ENCODE measurements at places on chromosomes 7 and 10.

- no peak for DNase-seq
Observed at GRCh38 chr10:95791425-95791979, 35.5 kb downstream of the ENTPD1 start.

DNA sequence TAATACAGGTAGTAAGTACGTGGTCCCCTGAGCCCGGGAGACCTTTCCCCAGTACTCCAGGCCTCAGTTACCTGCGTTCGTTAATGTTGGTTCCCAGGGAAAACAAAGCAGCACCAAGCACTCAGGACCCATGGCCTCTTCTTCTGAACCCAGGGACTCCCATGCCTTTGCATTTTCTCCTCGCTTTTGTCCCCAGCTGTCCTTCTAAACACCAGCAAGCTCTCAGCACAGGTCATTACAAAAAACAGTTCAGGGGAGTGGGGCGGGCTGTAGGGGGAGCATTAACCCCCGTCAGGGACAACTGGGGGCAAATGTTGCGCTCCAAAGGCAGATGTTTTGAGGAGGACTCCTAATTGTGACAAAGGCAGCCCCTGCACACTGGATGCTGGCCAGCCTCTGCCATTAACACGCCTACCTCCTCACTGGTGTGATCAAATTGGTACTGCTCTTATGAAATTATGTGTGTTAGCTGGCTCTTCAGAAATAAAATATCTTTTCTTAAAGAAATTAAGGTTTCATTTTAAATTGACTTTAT is 80.5 kb upstream of the LRGUK start:
- no peak for DNase-seq

- DNase-seq, result peak; percentile 61
Observed at GRCh38 chr10:75651417-75651816, 220.0 kb downstream of the LRMDA start.

- DNase-seq, result no peak
Observed at GRCh38 chr10:72564596-72564995, 61.3 kb downstream of the MICU1 start.

- no peak for DNase-seq
Observed at GRCh38 chr7:71976645-71977044, 435.5 kb downstream of the CALN1 start.

GRCh38 chr10:96017191-96017687 is 26.1 kb upstream of the CCNJ start:
- peak; percentile 74 for DNase-seq

DNA sequence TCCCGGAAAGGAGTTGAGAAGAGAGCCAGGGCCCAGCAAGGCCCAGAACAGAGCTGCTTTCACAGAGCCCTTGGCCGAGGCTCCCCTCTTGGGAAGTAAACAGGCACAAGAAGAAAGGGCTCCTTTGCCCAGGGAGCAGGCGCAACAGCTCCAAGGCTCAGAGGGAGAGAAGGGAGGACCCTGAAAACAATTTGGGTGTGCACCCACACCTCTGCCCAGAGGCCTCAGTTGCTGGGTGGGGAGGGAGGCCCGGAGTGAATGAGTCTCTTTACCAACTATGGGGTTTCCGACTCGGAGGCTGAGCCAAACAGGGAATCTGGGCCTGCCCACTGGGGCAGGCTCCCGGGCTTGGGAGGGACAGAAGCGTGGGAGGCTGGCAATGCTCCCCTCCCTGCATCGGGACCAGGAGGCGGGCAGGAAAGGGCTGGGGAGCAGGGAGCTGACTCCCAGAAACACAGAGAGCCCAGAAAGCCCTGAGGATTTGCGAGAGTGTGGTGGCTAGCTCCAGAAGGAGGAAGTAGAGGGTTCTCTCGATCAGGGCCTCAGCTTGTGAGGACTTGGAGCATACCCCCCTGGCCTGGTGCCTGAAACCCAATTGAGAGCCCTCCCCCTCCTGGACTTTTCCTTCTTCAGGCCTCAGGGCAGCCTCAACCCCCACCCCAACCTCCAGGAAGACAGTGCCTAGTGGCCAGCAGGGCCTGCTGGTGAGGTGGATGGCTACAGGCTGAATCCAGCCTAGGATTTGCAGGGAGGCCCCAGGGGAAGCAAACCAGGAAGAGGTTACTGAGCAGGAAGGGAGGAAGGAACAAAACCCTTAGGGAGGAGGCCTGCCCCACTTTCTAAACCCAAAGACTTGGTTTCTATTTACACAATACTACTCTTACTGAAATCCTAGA is 6.2 kb downstream of the C10orf105 start:
- DNase-seq, result no peak

Measured in ACHN (cell line).